ENCODE measurements at places on chromosomes 7 and 10.

GRCh38 chr7:139767561-139767982 is 10.2 kb downstream of the HIPK2 start:
- DNase-seq: no peak

DNA sequence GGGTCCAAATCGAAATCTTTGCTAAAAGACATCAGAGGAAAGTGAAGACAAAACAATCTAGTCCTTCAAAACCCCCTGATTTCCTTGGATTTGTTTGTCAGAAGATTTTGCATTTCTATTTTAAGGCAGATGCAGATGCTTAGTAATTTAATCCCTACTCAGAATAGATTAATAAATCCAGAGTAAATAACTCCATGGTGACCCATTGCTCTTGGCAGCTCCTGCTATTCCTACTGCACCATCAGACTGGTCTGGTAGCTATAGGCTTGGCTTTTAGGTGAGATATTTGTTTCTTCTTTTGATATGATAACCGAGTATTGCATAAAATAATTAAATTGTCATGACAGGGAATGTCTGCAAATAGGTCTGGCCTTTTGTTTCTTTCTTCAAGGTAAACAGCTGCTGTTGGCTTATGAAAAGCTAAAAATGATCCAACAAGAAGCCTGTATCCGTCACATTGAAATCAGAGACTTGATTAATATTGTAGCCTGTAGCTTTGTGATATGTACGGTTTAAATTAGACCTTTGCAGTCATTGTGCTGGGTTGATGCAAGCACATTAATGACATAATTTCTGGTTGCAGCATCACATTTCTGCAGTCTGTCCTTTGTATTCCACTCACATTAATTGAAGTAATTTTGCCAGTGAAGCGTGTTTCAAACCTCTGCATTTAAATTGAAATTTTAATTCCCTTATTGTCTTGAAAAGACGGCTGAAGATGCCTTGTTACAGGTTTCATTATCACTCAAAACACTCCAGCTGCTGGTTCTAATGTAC is 40.7 kb downstream of the EXOC4 start:
- no peak for DNase-seq

DNA sequence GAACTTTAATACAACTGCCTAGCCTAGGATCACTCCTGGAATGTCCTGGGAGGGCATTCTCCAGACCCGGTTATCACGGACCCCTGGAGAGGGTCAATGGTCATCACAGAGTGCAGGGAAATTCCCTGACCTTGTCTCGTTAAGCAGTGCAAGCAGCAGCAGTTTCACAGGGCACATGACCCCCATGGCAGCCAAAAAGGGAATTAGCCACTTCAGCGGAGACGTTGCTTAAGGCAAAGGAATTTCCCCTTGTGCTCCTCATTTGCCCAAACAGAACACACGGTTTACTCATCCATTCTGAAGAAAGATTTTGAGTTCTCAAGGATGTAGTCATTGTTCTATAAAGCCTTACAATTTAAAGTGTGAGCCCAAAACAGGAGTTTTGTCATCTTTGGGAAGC is 260.3 kb downstream of the SNX13 start:
- DNase-seq: peak; percentile 94

DNA sequence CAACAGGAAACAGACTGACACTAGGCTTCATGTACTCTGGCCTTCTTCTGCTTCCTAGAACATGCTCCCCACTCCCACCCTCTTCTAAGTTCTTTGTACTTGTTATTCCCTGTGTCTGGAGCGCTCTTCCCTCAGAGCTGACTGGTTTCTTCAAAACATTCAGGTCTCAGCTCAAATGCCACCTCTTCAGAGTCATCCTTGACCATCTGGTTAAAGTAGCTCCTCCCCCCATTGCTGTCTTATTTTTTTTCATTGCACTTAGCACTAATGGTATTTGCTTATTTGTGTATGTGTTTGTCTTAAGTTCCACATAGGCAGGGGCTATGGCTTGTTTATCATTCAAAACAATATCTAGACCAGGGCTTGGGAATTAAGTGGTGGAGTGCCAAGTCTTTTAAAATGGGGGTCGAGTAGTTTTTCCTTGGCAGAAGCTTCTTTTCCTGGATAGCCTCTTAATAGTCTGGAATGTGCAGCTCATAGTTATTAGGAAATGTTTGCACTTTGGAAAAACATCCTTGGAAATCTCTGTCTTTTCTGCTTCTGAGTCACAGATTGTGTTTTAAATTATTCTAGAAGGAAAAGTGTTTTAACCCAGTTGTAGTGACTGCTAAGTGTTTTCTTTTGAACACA is 60.0 kb downstream of the RALA start:
- peak; percentile 43 for DNase-seq

DNA sequence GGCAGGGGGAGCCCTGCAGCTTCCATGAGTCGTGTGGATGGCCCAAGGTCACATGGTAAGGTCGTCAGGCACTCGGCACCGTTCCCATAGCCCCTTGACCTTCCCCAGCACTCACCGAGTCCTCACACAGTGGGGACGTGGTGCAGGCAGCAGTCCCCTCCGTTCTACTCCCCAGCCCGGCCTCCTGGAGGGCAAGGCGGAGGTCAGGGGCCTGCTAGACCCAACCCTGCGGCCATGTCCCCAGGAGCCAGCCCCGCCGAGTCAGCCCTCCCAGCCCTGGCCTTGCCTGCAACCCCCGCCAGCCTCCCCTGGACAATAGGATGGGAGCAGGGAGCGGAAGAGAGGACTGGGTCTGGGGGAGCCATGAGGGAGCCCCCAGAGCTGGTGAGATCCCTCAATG is 65.2 kb downstream of the ELFN1 start:
- DNase-seq: no peak

GRCh38 chr7:129376778-129377700 is 57.2 kb upstream of the STRIP2 start:
- DNase-seq: peak; percentile 55

GRCh38 chr7:539731-540411 is 20.2 kb upstream of the PDGFA start:
- DNase-seq: peak; percentile 81

- peak; percentile 84 for DNase-seq
Measured at GRCh38 chr10:68550747-68551411, 9.3 kb upstream of the TET1 start.

- DNase-seq: peak; percentile 9
Measured at GRCh38 chr7:113321201-113321600, 202.8 kb upstream of the SMIM30 start.

DNA sequence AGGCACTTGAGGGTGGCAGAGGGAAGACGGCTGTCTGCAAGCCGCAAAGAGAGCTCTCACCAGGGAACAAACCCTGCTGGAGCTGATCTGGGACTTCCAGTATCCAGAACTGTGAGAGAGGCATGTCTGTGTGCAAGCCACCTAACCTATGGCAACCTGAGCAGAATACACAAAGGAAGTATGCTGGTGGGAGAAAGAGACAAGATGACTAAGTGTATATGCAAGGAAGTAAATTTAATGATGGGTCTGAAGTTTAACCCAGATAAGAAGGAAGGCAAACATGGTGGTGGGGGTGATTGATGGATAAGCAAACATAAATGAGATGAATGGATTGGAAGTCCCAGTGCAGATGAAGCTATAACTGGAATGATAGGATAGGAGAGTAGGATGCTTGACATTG is 293.3 kb downstream of the TWIST1 start:
- no peak for DNase-seq

DNA sequence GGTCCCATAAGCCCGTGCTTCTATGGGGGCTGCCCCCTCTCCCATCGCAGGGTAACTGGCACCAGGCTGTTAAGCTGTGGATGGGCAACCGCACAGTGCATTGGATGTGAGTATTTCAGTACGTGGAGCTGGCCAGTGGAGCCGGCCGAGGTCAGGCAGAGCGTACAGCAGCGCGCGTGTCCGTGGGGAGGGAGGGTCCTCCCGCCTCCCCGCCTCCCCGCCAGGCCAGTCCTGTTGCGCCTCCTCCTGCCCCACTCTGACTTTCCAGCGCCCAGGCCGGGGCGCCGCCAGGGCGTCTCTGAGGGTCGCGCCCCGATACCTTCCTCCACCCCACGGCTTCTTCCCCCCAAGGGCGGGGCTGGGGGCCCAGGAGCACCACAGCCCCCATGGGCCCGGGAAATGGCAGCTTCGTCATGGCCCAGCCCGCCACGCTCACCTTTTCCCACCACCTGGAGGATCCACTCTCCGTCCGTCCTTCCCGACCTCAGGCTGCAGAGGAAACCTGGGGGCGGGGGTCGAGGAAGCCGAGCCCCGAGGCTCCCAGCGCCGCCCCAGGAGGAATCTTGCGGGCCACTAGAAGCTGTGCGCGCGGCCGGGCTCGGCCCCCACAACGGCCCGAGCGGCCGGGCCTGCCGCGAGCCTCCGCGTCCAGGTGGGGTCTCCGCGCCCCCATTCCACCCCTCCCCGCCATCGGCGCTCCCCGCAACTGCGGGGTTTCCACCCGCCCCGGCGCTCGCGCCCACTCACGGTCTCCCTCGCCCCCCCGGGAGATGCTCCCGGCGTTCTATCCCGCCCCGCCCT is 831 bp upstream of the PFKP start:
- no peak for DNase-seq

GRCh38 chr7:129553899-129554461 is 51.6 kb downstream of the SMKR1 start:
- DNase-seq: peak; percentile 85

DNA sequence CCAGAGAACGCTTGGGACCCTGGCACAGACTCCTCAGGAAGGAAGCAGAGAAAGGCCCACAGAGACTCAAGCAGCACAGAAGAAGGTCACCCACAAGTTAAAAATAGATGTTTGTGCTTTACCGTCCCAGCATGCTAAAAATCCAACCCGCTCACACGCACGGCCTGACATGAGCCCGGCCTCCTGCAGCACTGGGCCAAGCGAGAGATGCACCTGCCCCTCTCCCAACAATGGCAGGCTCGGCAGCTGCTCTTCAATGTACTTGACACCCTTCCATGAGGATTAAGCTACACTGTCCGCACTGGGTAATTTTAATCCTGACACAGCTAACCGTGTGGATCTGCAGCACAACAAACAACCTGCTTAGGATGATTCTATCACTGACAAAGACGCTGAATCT is 9.3 kb downstream of the DIP2C start:
- no peak for DNase-seq

DNA sequence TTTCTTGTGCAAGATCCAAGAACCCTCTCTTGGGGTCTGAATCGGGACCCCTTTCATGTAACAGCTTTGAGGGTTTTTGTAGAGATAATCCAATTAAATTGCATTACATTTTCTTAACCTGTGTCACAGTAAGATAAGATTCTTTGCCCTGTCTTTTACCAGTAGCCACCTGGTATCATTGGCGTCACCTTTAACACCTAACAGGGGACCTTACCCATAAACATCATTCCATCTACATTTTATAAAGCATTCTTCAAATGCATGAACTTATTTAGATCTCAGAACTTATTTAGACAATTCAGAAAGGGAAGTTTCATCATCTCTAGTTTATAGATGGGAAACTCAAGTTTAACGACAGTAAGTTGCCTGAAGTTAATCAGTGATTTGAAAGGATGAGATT is 106.4 kb upstream of the KLF6 start:
- DNase-seq: no peak

GRCh38 chr7:3215624-3216585 is 85.1 kb upstream of the SDK1 start:
- no peak for DNase-seq

DNA sequence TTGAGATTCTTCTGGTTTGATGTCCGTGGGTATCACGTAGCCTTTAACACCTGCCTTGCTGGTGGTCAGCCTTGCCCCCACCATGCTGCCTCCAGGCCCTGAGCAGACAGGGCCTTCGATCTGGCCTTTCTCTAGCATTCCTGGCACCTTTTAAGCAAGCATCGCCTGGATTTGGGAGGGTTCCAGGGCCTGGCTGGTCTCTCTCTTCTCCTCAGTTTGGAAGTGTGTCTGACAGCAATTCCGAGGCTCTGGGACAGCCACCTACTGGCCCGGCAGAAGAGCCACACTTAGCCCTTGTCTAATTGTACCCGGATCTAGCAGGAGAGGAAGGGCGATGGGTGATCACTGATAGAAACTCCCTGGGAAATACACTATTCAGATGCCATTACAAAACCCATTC is 441.3 kb upstream of the MKI67 start:
- no peak for DNase-seq

DNA sequence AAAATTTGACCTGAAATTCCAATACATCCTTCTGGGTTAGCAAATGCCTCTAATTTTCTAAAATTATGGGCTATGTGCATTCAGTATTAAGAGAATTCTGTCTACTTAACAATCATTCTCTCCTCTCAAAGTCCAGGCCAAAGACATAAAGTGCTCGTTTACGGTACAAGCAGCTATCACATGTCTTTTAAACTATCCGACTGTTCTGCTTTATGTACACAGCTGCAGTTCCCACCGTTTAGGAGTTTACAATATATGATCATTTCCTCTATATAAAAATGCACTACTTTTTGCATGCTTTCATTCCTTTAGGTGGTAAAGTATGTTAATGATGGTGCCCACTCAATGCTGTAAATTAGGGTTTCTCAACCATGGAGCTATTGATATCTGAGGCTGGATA is 34.0 kb downstream of the CDK6 start:
- no peak for DNase-seq

DNA sequence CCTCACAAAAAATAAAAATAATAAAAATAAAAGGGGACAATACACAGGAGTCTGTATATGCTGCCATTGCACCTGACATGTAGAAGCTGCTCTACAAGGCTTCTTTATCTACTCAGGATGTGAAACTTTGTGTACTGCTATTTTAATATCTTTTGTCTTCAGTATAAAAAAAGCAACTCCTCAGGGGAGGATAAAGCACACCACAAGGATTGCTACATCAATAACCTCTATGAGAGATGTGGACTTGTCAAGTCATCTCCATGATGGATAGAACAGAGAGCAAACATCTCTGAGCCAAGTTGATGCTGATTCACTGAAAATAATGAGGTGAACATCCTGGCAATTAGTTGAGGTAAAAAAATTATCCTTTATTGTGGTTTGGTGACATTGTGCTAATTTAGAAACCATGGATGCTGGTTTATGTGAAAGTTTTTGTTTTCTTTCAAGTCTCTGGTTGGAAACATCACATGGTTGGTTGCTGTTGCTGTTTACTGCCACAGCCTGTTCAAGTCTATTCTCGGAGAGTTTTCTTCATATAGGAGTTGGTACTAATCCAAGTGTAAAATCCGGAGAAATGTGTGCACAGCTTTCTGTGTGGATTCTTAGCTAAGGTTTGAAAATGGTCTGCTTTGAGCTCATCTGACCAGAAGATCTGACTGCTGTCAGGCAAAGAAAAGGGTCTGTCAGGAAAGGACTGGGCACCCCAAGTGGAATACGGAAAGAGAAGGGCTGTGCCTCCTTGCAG is 1.5 kb upstream of the HECW1 start:
- no peak for DNase-seq

- peak; percentile 40 for DNase-seq
Measured at GRCh38 chr10:5564537-5565204, 39.9 kb downstream of the CALML3 start.

GRCh38 chr7:130020434-130020833 is 30.7 kb downstream of the ZC3HC1 start:
- DNase-seq: no peak

Measured in ELR (cell line).